ENCODE measurements at places on chromosomes 3 and 15. TPM values are rescaled to one million over a fixed set of nuclear protein-coding genes. Genes with fewer than 3 reads are reported as not detected.

DNA sequence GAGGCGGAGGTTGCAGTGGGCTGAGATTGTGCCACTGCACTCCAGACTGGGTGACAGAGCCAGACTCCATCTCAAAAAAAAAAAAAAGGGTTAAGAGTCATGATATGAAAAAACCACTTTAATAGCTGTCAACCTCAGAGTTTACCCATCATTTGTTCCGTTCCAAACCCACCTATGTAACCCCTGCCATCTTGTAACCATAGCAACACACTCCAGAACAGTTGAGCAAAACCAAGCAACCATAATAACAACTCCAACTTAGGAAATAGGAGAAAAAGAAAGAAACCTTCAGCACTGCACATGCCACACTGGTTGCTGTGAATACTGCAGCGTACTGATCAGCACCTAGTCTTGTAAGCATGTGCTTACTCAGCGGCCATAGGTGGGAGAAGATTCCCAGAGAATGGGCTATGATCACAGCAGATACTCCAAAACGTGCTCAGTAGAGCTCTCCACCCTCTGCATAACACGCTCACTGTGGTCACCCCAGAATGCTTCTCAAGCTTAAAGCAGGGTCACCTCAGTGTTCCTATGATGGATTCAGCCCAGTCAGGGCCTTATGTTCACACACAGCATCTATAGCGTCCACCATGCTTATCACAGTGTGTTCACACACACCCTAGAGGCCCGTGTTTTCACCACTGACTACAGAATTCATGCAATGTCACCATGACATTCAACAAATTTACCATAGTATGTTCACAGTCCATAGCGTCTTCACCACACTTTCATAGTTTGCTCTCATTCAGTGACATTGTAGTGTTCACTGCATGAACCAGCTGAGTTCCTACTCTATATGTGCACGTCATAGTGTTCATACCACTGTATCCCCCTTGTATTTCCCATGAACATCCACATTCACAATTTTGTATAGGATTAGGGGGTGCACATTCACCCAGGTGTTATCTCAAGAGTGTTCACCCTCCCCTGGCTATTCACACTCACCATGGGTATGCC lies 6.5 kb upstream of the CILP start:
- no peak for DNase-seq

DNA sequence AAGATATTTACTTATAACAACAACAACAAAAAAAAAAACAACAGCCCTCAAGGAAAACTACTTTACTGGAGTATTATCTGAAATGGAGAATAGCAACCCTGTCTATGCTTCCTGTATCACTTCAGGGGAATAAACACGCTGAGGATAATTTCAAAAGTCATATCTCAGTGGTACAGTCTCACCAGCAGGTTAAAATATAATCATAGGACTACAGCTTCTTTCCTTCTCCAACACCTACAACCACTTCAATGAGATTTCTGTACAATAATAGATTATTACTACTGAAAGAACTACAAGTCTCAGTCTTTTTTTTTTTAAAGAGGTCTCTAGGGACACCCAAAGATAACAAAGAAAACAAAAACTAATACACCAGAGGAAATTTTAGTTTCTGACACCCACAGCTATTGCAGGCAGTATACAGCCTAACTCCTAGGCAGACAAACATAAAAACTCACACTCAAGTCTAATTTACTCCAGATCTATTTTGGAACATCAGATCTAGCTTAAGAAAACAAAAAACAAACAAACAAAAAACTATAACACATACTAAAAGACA lies 268.2 kb downstream of the BCHE start:
- no peak for DNase-seq

DNA sequence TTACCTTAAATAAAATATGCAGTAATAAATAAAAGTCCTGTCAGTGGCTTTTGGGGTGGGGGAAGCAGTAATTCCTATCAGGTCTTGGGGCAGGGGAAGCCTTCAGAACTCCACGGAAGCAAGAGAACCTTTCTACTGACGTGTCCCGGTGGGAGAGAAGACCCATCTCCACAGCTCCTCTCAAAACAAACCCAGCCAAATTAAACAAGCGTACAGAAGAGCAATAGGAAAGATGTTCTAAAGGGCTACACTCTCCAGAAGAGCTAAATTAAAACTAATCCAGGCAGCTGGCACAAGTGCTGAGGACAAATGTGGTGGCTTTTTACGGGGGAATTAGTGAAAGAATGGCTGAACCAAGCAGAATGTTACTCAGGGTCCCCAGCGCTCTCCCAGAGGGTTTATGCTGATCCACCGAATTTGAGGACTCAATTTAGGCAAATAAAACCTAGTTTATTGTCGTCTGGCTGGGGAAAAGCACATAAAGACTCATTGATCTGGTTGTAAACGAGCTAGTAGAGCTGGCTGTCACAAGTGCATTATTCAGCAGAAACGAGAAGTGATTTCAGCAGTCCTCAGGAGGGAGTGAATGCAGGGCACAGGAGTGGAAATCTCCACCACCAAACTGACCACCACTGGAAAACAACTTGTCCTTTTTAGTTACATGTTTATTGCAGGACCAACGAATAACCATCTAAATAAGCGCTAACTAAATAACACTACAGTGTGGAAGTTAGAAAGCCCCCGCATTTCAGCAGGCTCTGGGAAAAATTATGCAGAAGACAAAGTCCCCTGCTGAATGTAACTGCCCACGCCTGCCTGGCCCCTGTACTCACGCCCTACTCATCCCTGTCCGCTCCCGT lies 13.5 kb downstream of the BFSP2 start:
- peak; percentile 35 for DNase-seq

- DNase-seq, result no peak
These were observed 96.8 kb downstream of the ANXA2 start for GRCh38 chr15:60301024-60301423.

- no peak for DNase-seq
These were observed 127.0 kb downstream of the STAG1 start for GRCh38 chr3:136624894-136625815.

DNA sequence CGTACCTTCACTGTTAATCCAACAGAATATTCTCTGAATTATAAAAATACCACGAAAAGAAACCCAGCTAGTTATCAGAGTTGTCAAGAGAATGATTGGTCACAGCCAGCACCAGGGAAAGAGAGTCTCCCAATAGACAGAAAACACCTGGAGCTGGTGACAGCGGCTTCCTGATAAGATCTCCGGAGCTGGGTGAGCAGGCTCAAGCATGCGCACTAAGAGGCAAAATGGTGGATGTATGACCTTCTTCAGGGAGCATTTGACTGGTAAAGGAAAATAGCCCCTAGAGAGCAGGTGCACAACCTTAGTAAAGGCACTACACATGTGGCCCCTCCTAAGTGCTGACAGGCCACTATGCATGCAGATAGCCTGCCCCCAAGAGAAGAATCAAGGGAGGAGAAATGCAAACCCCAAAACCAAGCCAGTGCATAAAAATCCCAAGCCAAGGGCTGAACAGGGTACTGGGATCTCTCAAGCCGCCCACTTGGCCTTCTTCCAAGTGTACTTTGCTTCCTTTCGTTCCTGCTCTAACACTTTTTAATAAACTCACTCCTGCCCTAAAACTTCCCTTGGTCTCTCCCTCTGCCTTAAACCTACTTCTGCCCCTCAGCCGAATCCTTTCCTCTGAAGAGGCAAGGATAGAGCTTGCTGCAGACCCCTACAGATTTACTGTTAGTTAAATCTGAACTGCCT lies 93.2 kb downstream of the UACA start:
- no peak for DNase-seq

DNA sequence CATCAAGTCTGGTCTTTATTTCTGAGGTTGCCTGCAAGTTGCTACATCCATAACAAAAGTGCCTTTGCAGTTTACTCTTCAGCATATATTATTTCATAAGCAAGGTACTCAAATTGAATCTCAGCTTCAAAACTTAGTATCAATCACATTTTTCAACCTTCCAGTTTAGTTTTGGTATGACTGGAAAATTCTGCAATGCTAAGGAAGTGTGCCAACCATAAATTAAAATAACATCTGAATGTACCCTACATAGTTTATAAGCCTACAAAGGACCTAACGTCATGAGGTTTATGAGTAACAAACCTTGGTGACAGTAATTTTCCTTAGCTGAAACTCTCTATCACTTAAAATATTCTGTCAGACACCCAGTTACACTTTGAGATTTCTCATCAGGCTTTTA lies 62.8 kb downstream of the THBS1 start:
- DNase-seq, result no peak

DNA sequence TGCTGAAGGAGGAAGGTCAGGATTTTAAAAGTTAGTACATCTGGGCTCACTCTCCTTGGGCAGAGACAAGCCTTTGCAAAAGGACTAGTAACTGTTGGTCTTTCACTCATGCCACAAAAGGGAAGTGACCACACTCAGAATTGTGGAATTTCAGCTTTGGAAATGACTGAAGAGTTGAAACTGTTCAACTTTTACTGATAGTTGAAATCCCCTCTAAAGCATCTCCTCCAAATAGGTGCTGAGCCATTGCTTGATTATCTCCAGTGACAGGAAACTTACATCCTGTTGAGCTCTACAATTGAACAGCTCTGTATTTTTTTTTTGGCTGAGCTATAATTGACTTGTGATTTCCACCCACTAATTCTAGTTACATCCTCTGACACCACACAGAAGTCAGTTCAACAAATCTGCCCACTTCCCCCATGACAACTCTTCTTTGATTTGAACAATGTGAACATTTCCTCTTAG lies 254.8 kb upstream of the TPRG1 start:
- no peak for DNase-seq

GRCh38 chr3:141686466-141687291 lies 51.4 kb upstream of the RNF7 start:
- DNase-seq, result peak; percentile 66

- no peak for DNase-seq
These were observed 127.3 kb downstream of the IGF1R start for GRCh38 chr15:98775498-98776230.

GRCh38 chr3:50620820-50621219 lies 3.9 kb downstream of the MAPKAPK3 start:
- no peak for DNase-seq

DNA sequence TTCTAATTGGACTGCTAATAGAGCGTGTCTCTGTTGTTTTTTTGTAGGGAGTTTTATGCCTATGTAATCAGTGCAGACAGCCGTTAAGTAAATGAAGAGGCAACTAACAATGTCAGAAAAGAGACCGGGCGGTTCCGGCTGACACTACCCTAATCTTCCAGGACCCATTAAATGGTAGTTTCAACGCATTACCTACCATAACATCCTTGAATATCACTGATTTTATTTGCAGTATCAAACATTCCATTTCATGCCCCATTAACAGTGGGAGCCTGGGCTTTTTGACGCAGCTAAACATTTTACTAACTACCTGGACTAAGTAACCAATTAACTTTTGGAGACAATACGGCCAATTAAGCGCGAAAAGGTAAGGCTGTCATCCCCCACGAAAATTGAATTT lies 832.9 kb upstream of the NR2F2 start:
- no peak for DNase-seq

DNA sequence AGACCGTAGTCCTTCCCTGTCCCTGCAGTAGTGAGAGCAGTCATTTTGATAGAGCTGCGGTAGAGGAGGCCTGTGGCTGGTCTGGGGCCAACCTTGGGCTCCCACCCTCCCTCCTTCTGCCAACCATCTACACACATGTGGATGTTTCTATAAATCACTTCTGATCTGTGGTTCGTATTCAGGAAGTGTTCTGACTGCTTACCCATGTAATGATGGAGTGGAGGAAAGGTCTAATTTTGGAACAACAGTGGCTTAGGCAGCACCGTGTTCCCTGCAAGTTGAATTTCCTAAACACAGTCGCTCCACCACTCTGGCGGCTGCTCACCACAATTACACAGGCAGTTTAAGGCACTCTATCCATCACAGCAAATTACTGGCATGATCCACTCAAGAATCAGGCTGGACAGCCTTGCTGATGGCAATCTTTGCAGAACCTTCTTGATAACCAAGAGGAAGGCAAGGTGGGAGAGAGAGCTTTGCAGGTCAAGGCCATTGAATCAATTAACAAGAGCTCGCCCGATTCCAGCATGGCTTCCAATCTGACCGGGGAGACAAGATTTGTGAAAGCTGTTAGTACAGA lies 104.7 kb upstream of the VEPH1 start:
- no peak for DNase-seq

DNA sequence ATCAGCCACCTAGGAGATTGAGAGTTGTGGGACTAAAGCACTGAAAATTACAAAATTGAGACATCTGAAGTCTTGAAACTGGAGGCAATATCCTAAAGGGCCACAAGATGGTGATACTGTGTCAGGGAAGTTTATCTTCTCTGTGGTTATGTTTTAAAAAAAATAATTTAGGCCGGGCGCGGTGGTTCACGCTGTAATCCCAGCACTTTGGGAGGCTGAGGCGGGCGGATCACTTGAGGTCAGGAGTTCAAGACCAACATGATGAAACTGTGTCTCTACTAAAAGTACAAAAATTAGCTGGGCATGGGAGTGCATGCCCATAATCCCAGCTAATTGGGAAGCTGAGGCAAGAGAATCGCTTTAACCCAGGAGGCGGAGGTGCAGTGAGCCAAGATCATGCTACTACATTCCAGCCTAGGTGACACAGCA lies 17.9 kb upstream of the NIT2 start:
- DNase-seq, result peak; percentile 2

- no peak for DNase-seq
These were observed 45.1 kb downstream of the PLXNA1 start for GRCh38 chr3:127027811-127028548.

GRCh38 chr3:107506458-107506857 lies 16.3 kb upstream of the BBX start:
- DNase-seq, result no peak

- DNase-seq, result no peak
These were observed 43.0 kb downstream of the FBN1 start for GRCh38 chr15:48602358-48603122.

GRCh38 chr15:56812961-56813360 lies 79.7 kb upstream of the ZNF280D start:
- DNase-seq, result no peak

DNA sequence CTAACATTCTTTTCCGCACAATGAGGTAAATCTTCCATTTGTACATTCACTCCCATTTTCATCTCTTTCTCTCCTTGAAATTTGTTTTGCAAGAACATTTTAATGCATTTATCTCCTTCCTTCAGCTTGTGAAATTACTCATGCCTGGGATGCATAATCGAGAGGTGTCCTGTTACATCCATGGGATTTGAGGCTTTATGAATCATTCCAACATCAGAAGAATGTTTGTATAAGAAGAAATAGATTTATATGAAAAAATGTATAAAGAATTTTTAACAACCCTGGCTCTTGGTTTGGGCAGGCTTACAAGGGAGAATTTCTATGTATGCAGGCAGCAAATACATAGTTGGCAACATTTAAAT lies 93.2 kb upstream of the MBNL1 start:
- no peak for DNase-seq

GRCh38 chr15:63942486-63943365 lies 103.6 kb downstream of the DAPK2 start:
- no peak for DNase-seq

- no peak for DNase-seq
These were observed 85.0 kb downstream of the CLSTN2 start for GRCh38 chr3:140019946-140020345.

SLC27A2 gene
- total RNA-seq, result 1.4 TPM

CHRM5 gene
- 0.47 TPM for total RNA-seq

FES gene
- 4.8 TPM for total RNA-seq

PATL2 gene
- total RNA-seq, result 0.78 TPM

SERINC4 gene
- total RNA-seq, result not detected

MEGF11 gene
- 0.78 TPM for total RNA-seq

ERC2 gene
- 59.7 TPM for total RNA-seq

DNAH12 gene
- total RNA-seq, result 0.62 TPM

SLC22A13 gene
- total RNA-seq, result 0.94 TPM

SPINT1 gene
- total RNA-seq, result 5.1 TPM

GOLGA8R gene
- total RNA-seq, result 0.62 TPM

SEMA6D gene
- total RNA-seq, result 49.8 TPM

GAP43 gene
- total RNA-seq, result 148 TPM

KLHL6 gene
- 1.1 TPM for total RNA-seq
